ENCODE measurements at places on chromosomes 5 and 9.

DNA sequence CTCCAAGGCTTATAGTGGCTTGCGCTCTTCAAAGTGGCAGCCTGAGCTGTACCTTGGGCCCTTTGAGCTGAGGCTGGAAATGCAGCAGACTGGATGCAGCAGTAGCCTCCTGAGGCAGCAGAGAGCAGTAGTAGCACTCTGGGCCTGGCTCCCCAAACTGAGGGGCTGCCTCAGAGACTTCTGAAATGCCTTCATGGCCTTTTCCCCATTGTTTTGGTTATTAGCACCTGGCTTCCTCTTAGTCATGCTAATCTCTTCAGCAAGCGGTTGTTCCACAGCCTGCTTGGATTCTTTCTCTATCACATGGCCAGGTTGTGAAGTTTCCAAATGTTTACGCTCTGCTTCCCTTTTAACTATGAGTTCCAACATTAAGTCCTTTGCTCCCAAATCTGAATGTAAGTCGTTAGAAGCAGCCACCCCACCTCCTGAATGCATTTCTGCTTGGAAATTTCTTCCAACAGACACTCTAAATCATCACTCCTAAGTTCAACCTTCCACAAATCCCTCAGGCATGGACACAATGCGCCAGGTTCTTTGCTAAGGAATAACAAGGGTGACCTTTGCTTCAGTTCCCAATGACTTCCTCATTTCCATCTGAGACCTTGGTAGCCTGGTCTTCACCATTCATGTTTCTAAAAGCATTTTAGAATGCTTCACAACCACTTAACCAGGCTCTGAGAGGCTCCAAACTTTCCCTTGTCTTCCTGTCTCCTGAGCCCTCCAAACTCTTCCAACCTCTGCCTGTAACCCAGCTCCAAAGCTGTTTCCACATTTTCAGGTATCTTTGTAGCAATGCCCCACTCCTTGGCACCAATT is 145.8 kb downstream of the ZDHHC21 start:
- DNase-seq, result no peak

DNA sequence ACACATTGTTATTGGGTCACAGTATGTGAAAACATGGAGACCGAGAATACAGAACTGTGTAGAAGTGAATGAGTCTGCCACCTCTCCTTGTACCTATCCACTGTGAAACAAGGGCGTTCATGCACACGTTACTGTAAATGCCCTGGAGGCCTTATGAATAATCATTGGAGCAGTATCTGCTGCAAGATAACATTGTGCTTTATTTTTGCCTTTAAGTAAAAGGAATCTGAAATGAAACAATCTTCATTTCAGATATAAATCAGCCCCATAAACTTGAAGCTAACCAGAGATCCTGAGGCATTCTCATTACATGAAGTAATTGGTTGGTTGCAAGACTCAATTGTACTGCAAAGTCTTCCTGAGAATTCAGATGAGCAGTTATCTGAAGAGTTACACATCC is 419.6 kb downstream of the KDM4C start:
- no peak for DNase-seq

- no peak for DNase-seq
Observed at GRCh38 chr5:139901251-139901575, 105.6 kb downstream of the PSD2 start.

DNA sequence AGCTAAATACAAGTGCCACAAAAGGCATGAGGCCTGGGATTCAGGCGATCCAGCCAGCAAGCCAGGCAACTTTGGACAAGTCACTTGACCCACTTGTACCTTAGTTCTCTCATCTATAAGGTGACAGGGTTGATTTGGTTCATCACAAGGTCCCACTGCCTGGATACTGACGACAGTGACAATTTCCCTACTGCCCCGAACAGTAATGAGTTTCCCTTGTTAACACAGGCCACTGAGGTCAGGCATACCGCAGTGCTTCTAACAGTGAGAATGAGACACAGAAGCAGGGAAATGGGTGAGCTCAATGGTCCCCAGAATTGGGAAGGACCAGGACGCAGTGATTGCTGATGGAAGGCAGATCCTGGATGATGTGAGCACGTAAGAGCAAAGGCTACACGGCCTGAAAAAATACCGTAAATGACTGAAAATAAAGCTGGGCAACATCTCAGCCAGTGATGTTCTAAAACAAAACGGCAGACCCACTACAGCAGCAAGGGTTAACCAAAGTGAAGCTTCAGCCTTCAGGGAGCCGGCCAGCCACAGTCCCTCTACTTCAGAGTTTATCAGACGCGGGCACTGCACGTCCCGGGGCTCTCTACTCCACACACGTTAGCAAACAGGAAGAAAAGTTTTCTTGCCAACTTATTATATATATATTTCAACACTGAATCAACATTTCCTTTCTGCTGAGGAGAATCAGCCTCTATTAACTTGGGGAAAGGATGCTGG is 846 bp downstream of the MGAT1 start:
- no peak for DNase-seq

DNA sequence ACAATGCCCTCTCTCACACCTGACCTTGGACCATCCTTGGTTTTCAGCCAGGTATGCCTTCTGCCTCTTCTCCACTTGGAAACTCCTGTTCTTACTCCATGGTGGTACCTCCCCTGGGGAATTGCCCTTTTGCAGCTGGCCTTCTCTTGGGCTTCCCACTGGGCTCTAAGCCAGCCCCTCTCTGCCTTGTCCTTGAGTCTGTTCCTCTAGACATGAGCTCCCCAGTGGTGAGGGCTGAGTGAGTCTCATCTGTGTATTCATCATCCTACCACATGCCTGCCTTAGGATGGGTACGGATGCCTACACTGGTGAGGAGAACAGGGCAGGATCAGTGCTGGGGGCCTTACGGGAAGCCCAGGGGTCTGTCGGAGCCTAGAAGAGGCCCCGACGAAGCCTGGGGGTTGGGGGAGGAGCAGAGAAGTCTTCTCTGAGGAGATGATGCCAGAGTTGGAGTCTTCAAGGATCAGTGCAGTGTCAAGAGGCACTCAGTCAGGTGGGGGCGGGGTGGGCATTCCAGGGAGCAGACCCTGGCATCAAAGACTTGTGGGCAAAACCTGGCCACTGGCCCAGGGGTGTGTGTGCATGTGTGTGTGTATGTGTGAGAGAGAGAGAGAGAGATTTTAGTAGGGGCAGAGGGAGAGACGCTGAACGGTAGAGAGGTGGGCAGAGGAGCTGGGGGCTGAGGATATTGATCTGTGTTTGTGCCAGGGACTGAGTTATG is 5.2 kb upstream of the CRB2 start:
- no peak for DNase-seq

DNA sequence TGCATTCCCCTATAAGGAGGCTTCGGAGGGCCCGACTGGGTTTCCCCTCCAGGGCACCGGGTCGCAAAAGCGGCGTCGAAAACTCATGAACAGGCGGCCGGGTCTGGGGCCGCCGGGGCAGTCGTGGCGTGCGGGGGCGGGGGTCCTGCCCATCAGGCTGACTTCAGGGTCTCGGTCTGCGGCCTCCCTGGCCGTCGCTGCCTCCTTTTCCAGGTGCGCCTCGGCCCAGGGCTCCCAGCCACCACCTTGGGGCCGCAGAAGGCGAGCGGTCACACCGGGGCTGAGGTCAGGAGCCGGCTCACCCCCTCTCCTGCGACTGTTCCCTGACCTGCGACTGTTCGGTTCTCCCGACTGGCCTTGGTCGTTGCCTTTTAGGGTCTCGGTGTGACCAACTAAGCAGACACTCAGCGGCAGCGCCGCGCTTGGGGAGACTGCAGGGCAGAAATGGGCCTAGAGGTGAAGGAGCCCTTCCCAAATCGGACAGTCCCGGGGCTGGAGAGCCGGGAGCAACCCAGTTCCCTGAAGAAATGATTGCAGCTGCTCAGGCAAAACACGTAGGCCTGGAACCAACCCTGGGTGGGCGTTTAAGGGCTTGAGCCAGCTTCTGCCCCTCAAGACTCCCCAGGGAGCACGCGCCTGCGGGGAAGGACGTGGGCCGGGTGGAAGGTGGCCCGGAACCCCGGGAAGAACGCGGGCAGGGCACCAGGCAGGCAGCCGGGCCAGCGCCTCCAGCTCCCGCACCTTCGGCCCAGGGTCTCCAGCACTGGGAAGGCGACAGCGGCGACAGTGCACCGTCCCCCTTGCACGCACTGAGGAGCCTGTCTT is 11.2 kb downstream of the IRX2 start:
- no peak for DNase-seq

- DNase-seq, result no peak
Observed at GRCh38 chr5:125331987-125332598, 585.7 kb upstream of the ZNF608 start.

Measured in putamen (tissue), 1 donor.